GM23248 (cell line): ENCODE measurements at places on chromosomes 4 and X.

DNA sequence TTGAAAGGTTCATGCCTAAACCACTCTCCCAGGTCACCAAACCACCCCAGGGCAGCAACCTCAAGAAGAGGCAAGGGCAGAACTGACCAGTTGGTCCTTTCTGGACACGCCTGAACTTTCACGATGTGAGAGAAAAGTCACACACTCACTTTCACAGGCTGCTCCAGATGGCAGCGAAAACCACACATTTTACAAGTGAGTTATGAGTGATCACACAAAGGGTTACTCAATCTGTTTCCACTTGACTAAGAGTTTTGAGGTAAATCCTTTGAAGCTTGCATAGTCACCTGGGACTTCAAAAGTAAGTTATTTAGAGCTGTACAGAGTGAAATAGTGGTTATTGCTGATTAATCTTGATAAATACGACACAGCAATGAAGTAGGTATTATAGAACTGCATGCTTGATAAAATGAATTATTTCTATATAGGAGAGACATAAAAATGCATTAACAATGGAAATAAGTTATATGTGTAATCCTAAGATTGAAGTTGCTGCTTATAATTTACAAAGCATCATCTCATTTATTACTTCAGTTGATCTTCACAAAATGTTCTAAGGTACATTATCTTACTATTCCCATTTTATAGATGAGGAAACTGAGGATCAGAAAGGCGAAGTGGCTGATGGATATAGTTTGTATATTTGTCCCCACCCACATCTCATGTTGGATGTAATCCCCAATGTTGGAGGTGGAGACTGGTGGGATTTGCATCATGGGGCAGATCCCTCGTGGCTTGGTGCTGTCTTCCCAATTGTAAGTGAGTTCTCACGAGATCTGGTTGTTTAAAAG, 103.0 kb upstream of the KLF3 start:
- H3K36me3 ChIP-seq = no peaks in the 10 kb centered on the region
- H3K27me3 ChIP-seq = no peaks in the 10 kb centered on the region
- H3K4me3 ChIP-seq = no peak overlapping the region

- H3K36me3 ChIP-seq = peaks cover 48% of the 10 kb centered on the region
- no peak overlapping the region for H3K4me3 ChIP-seq
- peaks cover 10% of the 10 kb centered on the region for H3K4me1 ChIP-seq
- H3K27ac ChIP-seq = no peak overlapping the region
- no peak for DNase-seq
- H3K27me3 ChIP-seq = no peaks in the 10 kb centered on the region
Measured at GRCh38 chr4:70772929-70773555, 51.3 kb downstream of the RUFY3 start.

DNA sequence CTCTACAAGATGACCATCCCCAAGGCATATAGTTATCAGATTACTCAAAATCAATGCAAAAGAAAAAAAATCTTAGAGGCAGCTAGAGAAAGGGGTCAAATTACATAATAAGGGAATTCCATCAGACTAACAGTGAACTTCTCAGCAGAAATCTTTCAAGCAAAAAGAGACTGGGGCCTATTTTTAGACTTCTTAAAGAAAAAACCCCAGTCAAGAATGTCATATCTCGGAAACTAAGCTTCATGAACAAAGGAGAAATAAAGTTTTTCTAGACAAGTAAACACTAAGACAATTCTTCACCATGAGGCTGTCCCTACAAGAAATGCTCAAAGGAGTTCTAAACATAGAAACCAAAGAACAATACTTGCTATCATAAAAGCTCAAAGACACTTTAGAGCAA, 51.7 kb downstream of the RAB28 start:
- H3K36me3 ChIP-seq = 0 out of 2 replicates have a peak, but pooled peaks cover 8% of the 10 kb centered on the region
- H3K27ac ChIP-seq = no peak overlapping the region
- no peaks in the 10 kb centered on the region for H3K4me1 ChIP-seq
- no peak for DNase-seq

DNA sequence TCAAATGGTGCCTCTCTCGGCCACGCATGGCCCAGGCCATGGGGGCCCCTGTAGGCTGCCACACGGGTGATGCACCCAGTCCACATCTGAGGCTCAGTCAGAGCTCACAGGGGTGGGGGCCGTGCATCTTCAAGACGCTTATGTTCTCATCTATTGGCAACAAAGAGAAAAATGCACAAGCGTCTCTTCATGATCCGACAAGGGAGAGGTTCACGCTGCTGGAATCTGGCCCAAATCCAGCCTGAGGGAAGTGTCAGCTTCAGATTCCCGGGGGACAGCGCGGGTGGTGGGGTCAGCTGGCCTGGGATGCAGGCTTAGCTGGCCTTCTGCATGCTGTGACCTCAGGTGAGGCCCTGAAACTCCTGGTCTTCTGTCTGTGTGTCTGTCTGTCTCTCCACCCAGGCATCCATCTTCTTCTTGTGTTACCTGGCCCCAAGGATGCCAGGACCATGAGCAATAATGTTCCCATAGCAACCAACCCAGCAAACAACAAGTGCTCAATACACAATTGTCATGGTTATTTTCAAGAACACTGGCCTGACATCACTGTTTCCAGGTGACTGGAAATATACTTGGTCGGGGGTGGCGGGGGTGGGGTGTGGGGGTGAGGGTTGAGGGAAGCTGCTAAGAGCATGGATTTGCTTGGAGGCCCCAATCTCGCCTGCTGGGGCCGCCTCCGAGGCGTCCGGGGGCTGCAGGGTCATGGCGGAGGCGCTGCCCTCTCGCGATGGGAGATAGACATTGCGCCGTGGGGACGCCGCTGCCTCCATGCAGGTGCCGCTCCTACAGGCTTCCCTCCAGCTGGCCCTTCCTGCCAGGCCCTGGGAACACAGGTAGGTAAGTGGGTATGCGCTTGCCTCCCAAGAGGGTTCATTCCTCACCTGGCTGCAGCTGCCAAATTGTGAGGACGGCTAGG, 48.3 kb downstream of the ABLIM2 start:
- no peak overlapping the region for H3K27ac ChIP-seq
- DNase-seq = peak; percentile 25

DNA sequence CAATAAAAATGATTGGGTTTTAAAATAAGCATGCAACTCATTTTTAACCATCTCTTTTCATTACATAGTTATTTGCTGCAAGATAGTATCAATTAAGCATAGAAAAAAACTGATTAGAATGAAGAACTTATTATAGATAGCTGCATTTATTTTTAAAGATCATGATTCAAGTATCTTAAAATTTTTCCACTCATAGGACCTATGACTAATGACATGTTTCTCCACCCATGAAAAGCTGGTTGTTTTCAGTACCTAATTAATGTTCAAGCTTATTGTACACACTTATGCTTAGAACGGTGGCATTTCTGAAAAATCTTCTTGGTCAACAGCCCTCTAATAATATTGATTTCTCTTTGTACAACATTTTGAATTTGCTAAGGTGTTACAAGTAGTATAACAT, 193.5 kb upstream of the PITX2 start:
- peaks cover 4% of the 10 kb centered on the region; the same call in 1 of the 2 replicates for H3K4me1 ChIP-seq
- H3K27ac ChIP-seq = no peak overlapping the region
- no peak overlapping the region for H3K4me3 ChIP-seq
- H3K36me3 ChIP-seq = no peaks in the 10 kb centered on the region

DNA sequence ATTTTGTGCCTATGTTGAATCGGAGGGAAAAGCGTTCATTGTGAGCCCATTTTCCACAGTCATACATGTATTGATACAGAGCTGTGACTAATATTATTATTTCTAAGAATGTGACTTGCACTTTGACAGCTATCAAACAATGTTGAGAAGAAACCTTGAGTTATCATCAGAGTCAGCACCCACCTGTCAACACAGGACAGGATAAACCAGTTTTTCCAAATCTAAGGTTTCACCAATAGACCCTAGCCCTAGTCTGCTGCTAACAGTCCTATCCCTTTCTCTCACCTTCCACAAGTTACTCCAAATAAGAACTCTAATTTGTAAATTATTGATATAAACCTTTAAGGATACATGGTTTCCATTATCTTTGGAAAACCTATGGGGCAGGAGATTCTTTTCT, 47.7 kb upstream of the DHX15 start:
- H3K27me3 ChIP-seq = no peaks in the 10 kb centered on the region
- H3K27ac ChIP-seq = no peak overlapping the region
- no peak for DNase-seq
- no peaks in the 10 kb centered on the region for H3K36me3 ChIP-seq

DNA sequence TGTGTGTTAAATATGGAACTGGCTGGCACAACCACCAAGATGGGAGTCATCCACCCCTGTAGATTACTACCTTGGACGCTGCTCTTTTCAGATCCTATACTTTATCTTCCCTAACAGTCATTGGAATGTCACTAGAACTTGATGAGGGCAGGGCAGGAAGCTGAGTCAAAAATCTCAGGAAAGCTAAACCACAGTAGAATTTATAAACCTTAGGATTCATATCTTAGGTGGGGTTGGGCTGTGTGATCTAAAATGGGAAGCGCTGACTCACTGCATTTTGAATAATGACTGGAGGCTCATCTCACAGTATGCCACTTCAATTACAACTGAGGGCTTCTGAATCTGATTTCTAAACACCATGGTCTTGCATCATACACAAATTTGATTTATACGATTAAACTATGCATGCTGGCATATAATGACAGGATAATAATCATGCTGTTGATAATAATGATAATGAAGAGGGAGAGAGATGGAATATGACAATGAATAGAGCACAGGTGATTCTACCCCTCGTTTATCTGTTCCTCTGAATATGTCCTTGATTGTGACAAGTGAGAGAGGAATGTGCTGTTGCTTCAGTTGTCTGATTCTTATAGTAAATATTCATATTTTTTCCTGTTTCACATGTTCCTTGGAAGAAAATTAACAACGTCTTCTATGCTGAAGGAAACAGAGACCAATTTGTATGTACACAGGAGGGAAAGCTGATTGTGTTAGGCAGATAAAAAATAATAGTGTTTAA, 270.3 kb upstream of the HS3ST1 start:
- no peaks in the 10 kb centered on the region for H3K36me3 ChIP-seq
- H3K27ac ChIP-seq = no peak overlapping the region
- no peaks in the 10 kb centered on the region for H3K27me3 ChIP-seq
- H3K4me1 ChIP-seq = no peaks in the 10 kb centered on the region
- H3K4me3 ChIP-seq = no peak overlapping the region

DNA sequence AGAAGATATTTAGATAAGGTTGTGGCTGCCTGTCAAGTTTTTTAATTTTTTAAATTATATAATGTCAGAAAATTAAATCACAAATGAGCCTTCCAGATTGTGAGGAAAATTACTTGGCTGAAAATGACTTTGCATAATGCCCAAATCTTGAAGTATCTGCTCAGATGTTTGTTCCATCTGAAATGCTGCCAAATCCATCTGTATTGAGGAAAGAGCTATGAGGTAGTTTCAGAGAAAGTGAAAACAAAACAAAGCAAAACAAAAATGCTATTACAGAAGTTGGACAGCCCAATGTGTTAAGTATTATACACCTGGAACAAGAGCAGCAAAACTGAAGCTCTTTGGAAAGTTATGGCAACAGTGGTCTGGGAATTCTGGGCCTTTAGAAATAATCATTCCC, 23.3 kb upstream of the GUCY1B1 start:
- peaks cover 4% of the 10 kb centered on the region for H3K4me1 ChIP-seq
- no peak overlapping the region for H3K4me3 ChIP-seq
- H3K27ac ChIP-seq = no peak overlapping the region
- no peak for DNase-seq

GRCh38 chr4:19987746-19988145, 264.0 kb upstream of the SLIT2 start:
- H3K27me3 ChIP-seq = no peaks in the 10 kb centered on the region
- peaks cover 29% of the 10 kb centered on the region for H3K4me1 ChIP-seq
- peak overlapping the region; percentile 7; the same call in 1 of the 2 replicates for H3K4me3 ChIP-seq

DNA sequence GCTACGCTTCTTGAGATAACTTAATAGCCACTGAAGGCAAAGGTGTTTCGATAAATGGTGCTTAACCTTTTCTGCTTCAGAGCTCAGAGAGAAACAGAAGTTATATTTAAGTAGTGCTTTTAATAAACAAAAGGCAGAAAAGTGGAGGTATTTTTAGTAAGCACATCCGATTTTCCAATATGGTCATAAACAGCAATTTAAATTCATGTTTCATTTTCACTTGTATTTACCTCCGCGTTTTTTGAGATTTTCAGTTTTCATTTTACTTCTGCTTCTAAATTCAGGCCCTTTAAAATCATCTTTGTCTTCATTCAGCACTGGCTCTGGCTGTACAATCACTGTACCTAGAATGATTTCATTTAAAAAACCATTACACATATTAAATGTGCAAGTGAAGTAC, 92.4 kb downstream of the ATRX start:
- H3K27ac ChIP-seq = no peak overlapping the region
- H3K36me3 ChIP-seq = peaks cover 14% of the 10 kb centered on the region; the same call in 1 of the 2 replicates
- H3K4me3 ChIP-seq = no peak overlapping the region
- no peak for DNase-seq

DNA sequence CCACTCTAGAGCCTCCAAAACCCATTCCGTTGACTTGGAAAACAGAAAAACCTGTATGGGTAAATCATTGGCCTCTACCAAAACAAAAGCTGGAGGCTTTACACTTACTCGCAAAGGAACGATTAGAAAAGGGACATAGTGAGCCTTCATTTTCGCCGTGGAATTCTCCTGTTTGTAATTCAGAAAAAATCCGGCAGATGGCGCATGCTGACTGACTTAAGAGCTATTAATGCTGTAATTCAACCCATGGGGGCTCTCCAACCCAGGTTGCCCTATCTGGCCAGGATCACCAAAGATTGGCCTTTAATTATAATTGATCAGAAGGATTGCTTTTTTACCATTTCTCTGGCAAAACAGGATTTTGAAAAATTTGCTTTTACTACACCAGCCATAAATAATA, 60.8 kb downstream of the ZNF732 start:
- DNase-seq = peak; percentile 43
- H3K36me3 ChIP-seq = no peaks in the 10 kb centered on the region
- H3K4me1 ChIP-seq = no peaks in the 10 kb centered on the region
- H3K27ac ChIP-seq = no peak overlapping the region

- H3K27ac ChIP-seq = peak overlapping the region; percentile 69
- peak; percentile 63 for DNase-seq
- no peak overlapping the region for H3K4me3 ChIP-seq
- H3K36me3 ChIP-seq = no peaks in the 10 kb centered on the region
- no peaks in the 10 kb centered on the region for H3K27me3 ChIP-seq
Measured at GRCh38 chrX:30568136-30568535, 9.4 kb downstream of the TASL start.

DNA sequence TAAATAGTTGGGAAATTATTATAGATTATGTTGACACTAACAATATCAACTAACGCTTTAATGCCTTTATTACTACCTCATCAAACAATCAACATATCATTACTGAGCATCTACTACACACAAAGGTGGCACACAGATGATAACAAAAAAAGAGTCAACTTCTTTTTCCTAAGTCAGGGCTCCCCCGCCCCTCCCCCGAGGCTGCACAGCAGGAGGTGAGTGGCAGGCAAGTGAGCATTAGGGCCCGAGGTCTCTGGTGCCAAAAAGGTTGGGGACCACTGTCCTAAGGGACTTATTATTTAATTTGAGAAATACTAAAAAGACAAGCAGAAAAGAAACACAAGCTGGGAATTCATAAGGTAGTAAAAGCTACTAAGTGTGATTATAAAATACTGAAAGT, 50.3 kb upstream of the MCF2 start:
- no peak for DNase-seq
- H3K4me1 ChIP-seq = no peaks in the 10 kb centered on the region
- H3K4me3 ChIP-seq = no peak overlapping the region
- no peaks in the 10 kb centered on the region for H3K36me3 ChIP-seq
- H3K27me3 ChIP-seq = no peaks in the 10 kb centered on the region

GRCh38 chrX:126550816-126551215, 1.8 kb downstream of the DCAF12L1 start:
- no peaks in the 10 kb centered on the region for H3K36me3 ChIP-seq
- H3K4me3 ChIP-seq = no peak overlapping the region
- H3K27me3 ChIP-seq = no peaks in the 10 kb centered on the region
- no peak overlapping the region for H3K27ac ChIP-seq

- no peaks in the 10 kb centered on the region for H3K36me3 ChIP-seq
- DNase-seq = no peak
- H3K27ac ChIP-seq = no peak overlapping the region
- H3K4me1 ChIP-seq = no peaks in the 10 kb centered on the region
Measured at GRCh38 chr4:178856139-178856800, 1414.0 kb upstream of the AGA start.
